Stimulated activated CD4-positive, alpha-beta T cell treated with anti-CD3 and anti-CD28 coated beads, Interleukin-4, amount 100 ng/mL, for 4 hours (primary cell): ENCODE measurements at places on chromosomes 16 and 17.

- no peak for DNase-seq
Measured at GRCh38 chr16:1548233-1548632, 14.8 kb downstream of the TMEM204 start.

GRCh38 chr16:53876811-53877210 is 172.9 kb downstream of the FTO start:
- DNase-seq, result no peak

DNA sequence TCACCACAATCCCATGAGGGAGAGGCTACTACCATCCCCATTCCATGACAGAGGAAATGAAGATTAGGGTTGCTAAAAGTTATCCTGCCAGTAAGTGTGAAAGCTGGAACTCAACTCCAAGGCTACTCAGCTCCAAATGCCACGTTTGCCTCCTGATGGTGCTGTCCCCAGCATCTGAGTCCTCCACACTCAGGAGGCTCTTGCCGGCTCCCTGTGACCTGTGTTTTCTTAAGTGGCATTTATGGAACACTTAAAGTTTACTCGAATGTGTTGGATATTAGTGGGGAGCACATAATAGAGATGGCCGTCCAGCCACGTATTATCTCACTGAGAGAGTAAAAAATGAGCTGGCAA is 267.9 kb downstream of the CBLN1 start:
- no peak for DNase-seq

GRCh38 chr16:10600782-10601443 is 20.5 kb upstream of the EMP2 start:
- DNase-seq, result no peak

- DNase-seq, result no peak
Measured at GRCh38 chr16:11685844-11686618, 17.8 kb downstream of the SNN start.

- DNase-seq, result no peak
Measured at GRCh38 chr16:21650521-21650920, 1.9 kb downstream of the IGSF6 start.
